Regular cardiac myocyte (primary cell): ENCODE measurements at places on chromosomes 16 and 17. TPM values are rescaled to one million over a fixed set of nuclear protein-coding genes. Genes with fewer than 3 reads are reported as not detected.

Gene CCL5
- total RNA-seq: 0.28 TPM in 1 of 2 replicates, not detected in the other

Gene CLTC
- total RNA-seq: 451 and 478 TPM in 2 replicates

Gene SOX9
- 2.8 and 3.8 TPM in 2 replicates for total RNA-seq

Gene SLC47A1
- total RNA-seq: 0.19 and 0.85 TPM in 2 replicates

Gene CDH8
- total RNA-seq: 3.4 and 4.6 TPM in 2 replicates

Gene CXCL16
- total RNA-seq: 0.58 and 2.0 TPM in 2 replicates

Gene PRRT2
- 0.58 and 3.1 TPM in 2 replicates for total RNA-seq

Gene SOST
- 10.9 and 20.0 TPM in 2 replicates for total RNA-seq

Gene FBXW10
- 0.28 TPM in 1 of 2 replicates, not detected in the other for total RNA-seq

Gene ERN2
- under 0.01 and 0.38 TPM in 2 replicates for total RNA-seq

Gene C16orf74
- 3.4 and 12.3 TPM in 2 replicates for total RNA-seq

Gene KRT40
- total RNA-seq: not detected in 2 replicates

Gene KSR1
- 26.3 and 38.3 TPM in 2 replicates for total RNA-seq

Gene CYLD
- 55.8 and 85.4 TPM in 2 replicates for total RNA-seq

Gene RNF222
- not detected in 2 replicates for total RNA-seq

Gene HAS3
- 2.7 and 5.6 TPM in 2 replicates for total RNA-seq

Gene TBC1D3H
- not detected in 2 replicates for total RNA-seq

Gene RASL10B
- 1.2 and 3.9 TPM in 2 replicates for total RNA-seq

Gene HOXB4
- 0.85 and 0.96 TPM in 2 replicates for total RNA-seq

Gene CLEC10A
- not detected in 2 replicates for total RNA-seq

Gene JPH3
- total RNA-seq: under 0.01 TPM in 1 of 2 replicates, not detected in the other

Gene OR3A3
- total RNA-seq: not detected in 2 replicates

Gene TMEM98
- total RNA-seq: 130 and 188 TPM in 2 replicates

Gene C16orf89
- total RNA-seq: 1.1 TPM in 1 of 2 replicates, not detected in the other

Gene AIPL1
- total RNA-seq: under 0.01 and 0.19 TPM in 2 replicates

Gene CHRNE
- 0.19 and 0.56 TPM in 2 replicates for total RNA-seq

Gene OMG
- not detected in 2 replicates for total RNA-seq

Gene ZDHHC7
- 60.8 and 65.1 TPM in 2 replicates for total RNA-seq

Gene NPIPB4
- 15.0 and 23.7 TPM in 2 replicates for total RNA-seq

Gene CBLN1
- not detected in 2 replicates for total RNA-seq

Gene ASPA
- 0.19 and 0.85 TPM in 2 replicates for total RNA-seq

Gene JUP
- 10.5 and 14.1 TPM in 2 replicates for total RNA-seq

Gene CCL16
- not detected in 2 replicates for total RNA-seq

Gene SLC22A31
- total RNA-seq: 0.85 and 1.2 TPM in 2 replicates

Gene SPATA32
- under 0.01 TPM in 1 of 2 replicates, not detected in the other for total RNA-seq

Gene SBK1
- not detected in 2 replicates for total RNA-seq

Gene ADAD2
- not detected in 2 replicates for total RNA-seq
